ENCODE measurements at places on chromosomes 2 and 18.
A peak's percentile ranks its signal among the peaks of the same experiment; 100 is the strongest.

DNA sequence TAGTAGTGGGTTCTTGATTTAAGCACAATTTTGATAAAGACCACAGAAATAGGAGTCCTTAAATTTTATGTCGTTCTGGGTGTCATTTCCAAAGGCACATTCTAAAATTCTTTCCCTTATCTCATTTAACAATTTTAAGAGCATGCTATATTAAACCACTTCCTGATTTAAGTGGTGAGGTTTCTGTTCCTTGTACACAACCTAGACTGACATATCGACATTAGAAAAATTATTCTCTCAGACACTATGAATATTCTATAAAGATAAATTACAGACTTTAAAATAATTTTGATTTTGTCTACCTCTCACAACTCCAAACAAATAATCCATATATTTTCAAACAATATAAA lies 923.8 kb downstream of the LRP1B start:
- no peak for DNase-seq

DNA sequence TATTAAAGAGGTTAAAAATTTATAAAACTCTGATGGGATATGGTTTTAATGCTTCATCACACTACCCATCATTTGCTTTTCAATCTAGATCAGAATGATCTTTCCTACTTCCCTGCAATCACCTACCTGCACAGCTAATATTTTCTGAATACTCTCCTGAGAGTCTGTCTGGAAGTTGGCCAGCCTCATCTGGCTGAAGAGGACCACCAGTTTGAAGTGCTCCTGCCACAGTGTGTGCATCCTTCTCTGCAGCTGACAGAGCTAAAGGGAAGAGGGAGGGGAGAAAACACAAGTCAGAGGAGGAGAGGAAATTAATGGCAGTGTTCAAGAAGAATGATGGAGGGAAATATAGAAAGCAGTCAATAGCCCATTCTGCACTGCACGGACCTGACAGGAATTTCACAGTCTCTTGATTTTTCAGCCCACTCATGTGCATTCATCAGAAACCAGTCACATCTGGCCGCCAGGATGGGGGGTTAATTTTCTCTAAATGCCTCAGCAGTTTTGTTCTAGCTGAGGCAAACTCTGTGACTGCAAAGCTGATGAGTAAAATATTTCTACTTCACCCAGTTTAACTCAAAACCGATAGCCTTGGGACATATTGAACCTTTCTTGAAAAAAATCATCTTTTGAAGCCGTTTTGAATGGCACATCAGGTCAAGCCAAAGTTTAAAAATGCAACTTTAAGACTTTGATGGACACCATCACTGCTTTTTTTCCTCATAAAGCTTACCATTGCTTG lies 201.8 kb upstream of the KLHL14 start:
- no peak for DNase-seq

DNA sequence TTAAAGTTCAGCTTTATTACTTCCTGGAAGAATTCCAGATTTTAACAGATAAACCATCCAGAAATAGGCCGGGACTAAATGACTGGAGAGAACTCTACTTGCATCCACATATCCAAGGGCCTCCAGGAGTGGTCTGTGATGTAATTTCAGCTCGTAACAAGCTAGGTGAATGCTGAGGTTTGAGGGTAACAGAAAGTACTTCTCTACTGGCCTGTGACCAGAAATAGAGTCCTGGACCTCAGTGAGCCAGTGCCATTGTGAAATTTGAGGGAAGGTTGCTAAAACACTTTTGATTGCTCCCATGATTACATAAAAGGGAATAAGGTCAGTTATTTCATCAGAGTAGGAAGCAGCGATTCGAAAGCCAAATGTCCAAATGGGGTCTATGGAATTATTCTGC lies 158.1 kb downstream of the DOCK10 start:
- peak; percentile 24 for DNase-seq

DNA sequence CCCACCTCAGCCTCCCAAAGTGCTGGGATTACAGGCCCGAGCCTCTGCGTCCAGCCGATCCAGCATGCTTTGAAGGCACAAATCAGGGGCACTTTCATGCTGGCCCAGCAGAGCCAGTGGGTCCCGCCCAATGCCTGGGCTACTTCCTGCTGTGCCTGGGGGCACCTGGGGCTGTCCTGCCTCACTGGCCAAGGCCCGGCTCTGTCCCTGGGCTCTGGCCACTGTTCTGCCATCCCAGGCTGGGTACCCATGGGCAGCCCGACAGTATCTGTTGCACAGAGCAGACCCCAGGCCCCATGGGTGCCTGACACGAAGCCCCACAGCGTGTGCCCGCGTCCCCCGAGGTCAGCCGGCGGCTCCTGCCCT lies 6.8 kb upstream of the GAL3ST2 start:
- DNase-seq = no peak

DNA sequence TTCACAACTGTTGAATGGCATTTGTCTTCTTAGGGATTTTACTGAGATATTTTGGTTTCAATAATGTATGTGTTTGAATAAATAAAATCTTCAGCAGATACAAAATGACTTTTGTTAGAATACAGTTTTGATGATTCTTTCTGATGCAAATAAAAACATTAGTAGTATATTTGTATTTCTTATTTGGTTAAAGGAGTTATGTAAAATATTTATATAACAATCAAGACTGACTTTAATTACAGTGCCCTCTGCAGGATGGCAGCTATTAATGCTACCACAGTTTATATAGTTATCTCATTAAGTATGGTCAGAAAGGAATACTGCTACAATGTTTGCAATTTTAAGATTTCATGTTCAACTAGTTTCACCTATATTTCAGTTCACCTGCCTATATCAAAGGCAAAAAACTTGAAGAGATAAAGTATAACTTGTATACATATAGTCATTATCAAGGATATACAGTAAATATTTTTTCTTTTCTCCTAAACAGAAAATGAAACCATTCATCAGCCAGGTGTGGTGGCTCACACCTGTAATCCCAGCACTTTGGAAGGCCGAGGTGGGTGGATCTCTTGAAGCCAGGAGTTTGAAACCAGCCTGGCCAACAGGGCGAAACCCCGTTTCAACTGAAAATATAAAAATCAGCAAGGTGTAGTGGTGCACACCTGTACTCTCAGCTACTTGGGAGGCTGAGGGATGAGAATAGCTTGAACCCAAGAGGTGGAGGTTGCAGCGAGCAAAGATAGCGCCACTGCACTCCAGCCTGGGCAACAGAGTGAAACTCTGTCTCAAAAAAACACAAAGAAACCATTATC lies 19.8 kb downstream of the ARL5A start:
- peak; percentile 12 for DNase-seq

GRCh38 chr2:100416397-100416934 lies 1.0 kb downstream of the CHST10 start:
- no peak for DNase-seq

DNA sequence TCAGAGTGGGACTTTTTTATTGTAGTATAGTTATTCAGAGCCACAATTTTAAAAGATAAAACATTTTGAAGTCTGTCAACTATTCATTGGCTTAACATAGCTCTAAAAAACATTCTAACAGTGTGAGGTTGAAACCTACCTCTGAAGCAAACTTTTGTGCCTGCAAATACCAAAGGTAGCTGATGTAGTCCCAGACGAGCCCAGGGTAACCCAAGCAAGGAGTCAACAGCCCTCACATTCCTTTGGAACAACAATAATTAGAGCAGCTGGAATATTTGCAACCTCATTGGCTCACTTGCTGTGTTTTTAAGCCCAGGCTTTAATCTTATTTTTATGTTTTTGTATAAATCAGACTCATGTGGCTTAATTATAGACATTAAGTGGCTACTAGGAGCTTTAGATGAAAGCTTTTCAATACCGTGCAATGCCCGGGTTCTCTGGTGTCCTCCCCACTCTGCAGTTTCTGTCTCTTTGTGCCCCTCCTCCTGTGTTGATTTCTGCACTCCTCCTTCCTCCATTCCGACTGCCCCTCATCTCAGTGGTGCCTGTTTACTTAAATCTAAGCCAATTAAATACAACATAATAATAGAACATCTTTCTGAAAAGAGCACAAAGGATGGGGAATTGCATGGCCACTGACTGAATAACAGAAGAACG lies 157.9 kb upstream of the UNC80 start:
- DNase-seq = no peak

DNA sequence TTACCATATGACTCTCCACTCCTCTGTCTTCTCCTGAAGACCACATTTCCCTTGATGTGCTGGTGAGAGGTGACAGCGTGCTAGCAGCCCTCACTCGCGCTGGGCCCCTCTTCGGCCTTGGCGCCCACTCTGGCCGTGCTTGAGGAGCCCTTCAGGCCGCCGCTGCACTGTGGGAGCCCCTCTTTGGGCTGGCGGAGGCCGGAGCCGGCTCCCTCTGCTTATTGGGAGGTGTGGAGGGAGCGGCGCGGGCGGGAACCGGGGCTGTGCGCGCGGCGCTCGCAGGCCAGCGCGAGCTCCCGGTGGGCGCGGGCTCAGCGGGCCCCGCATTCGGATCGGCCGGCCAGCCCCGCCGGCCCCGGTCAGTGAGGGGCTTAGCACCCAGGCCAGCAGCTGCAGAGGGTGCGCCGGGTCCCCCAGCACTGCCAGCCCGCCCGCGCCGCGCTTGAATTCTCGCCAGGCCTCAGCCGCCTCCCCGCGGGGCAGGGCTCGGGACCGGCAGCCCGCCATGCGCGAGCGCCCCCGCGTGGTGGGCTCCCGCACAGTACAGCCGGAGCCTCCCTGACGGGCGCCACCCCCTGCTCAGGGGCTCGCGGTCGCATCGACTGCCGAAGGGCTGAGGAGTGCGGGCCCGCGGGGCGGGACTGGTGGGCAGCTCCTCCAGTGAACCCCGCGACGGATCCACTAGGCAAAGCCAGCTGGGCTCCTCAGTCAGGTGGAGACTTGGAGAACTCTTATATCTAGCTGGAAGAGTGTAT lies 246.6 kb upstream of the REG3G start:
- DNase-seq = no peak

DNA sequence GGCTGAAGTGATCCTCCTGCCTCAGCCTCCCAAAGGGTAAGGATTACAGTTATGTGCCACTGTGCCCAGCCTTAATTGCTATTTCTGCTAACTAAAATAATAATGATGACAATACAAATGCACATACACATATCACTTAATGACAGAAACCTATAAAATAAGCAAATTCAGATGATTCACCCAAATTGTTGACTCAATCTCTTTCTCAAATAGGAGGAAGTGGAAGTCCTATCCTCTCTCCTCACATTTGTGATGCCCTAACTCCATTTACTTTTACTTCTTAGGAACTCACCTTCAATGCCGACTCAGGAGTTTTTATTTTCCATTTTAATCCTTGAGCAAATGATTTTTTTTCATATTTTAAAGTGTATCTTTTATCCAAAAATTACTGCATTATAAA lies 24.5 kb upstream of the RAPH1 start:
- DNase-seq = no peak

DNA sequence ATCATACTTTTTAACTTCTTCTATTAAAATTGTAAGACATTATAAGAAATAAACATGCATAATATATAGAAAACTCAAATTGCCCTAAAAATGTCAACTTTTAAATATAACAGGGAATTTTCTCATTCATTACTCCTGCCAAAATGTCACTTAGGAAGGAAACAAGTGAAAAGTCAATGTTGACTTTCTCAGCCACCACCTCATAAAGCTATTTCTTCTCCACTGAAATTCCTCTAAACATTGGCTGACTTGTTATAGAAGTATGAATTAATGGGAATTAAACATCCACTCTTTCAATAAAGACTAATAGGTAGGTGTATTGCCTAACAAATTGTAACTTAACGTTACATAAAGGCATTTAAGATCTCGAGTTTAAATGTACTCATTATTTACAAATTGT lies 499.7 kb upstream of the SYT4 start:
- no peak for DNase-seq

DNA sequence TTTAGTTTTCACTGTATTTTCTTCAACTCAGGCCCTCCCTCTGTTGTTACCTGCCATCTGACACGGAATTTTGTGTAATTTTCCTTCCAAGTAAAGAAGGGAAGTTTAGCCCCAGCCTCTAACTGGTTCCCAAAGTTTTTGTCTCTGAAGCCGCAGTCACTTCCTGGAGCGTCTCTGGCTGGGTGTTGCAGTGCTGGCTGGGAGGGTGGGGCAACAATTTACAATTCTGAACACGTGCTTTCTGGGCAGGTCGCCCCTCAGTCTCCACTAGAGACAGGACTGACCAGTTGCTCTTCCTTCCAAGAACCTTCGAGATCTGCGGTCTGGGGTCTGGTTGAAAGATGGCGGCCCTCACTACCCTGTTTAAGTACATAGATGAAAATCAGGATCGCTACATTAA lies 3.5 kb downstream of the CNDP2 start:
- peak; percentile 69 for DNase-seq

DNA sequence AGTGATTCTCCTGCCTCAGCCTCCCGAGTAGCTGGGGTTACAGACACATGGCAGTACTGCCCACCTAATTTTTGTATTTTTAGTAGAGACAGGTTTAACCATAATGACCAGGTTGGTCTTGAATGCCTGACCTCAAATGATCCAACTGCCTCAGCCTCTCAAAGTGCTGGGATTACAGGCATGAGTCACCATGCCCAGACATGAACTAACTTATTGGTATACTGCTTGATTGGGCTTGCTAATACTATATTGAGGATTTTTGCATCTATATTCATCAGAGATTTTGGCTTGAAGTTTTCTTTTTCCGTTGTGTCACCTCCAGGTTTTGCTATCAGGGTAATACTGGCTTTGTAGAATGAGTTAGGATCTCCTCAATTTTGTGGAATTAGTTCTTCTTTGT lies 706.1 kb upstream of the HS6ST1 start:
- DNase-seq = no peak

DNA sequence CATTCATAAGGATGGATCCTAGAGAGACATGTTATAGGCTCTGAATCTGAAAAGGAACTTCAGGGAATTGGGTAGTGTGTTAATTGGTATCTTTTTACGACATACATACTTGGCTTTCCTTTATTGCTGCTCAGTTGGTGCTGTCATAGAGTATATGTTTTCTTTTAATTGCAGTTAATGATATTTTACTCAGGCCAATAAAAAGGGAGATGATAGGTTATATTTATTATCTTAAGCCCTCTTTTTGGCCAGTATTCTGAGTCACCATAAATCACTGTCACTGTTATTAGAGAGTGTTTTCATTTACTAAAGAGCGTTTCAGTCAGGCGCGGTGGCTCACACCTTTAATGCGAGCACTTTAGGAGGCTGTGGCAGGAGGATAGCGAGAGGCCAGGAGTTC lies 47.6 kb downstream of the RALBP1 start:
- no peak for DNase-seq

GRCh38 chr2:176126929-176127773 lies 2.4 kb upstream of the HOXD8 start:
- peak; percentile 55 for DNase-seq

GRCh38 chr2:121771976-121772742 lies 16.7 kb downstream of the TSN start:
- no peak for DNase-seq

- DNase-seq = no peak
Observed at GRCh38 chr2:136104977-136105376, 13.0 kb downstream of the CXCR4 start.

DNA sequence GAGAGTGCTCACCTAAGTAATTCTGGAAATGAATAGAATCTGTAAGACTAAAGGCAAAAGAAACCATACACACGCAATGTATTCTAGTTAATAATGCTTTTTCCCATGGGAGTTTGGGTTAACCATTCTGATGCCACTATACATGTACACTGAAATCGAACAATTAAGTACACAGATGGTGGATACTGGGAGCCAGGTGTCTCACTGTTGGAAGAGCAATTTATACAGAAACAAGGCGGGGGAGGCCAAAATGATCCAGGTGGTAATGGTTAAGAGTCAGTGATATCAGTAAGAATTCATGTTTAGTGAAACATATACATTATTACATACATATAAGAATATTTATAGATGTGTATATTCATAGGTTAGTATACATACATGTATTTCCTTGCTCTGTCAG lies 67.2 kb downstream of the TMEM131 start:
- no peak for DNase-seq

Data from EL (cell line).